ENCODE measurements at places on chromosomes 4 and X. TPM values are rescaled to one million over a fixed set of nuclear protein-coding genes. Genes with fewer than 3 reads are reported as not detected.

DNA sequence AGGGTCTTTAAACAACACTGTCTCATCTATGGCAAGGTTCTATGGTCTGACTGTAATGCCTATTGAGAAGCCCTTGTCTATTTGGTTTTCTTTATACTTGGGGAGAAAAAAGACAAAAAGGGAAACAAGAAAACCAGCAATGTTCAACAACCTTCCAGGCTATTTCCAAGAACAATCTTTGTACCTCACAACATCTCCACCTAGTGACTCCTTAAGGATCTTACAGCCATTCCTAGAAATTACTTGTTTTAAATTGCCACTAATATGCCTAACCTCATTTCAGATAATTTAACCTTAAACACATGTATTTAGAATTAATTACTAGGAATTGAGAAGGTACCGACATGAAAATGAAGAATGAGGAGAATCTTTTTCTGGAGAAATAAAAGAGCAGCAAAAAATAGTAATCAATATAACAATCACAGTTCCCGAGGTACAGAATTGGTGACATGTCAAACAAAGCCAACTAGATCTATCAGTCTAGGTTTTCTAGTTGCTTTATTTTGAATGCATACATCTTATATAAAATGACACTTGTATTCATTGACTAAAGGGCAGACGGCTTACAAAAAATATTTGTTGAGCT lies 1.6 kb upstream of the RBM46 start:
- H3K36me3 ChIP-seq: no peaks in the 10 kb centered on the region
- H3K27ac ChIP-seq: no peak overlapping the region
- DNase-seq: no peak
- H3K4me1 ChIP-seq: no peaks in the 10 kb centered on the region

DNA sequence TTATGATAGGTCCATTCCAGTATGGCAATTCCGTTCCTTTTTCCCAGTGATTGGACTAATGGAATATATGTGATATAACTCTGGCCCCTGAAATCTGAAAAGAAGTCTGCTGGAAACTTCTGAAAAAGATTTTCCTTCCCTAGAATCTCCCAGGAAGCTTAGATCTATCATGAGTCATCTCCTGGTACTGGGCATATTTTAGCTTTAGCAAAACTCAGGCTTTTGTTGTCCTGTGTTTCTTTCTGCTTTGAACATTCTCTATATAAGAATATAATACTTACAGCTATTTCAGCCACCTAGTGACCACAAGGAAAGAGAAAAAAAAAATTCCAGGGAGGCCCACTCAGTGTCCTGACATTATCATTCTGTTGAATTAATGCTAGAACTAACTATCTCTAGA lies 597.2 kb upstream of the GRIA3 start:
- no peaks in the 10 kb centered on the region for H3K36me3 ChIP-seq
- H3K27me3 ChIP-seq: no peaks in the 10 kb centered on the region
- DNase-seq: no peak

GRCh38 chr4:156291317-156291716 lies 337.7 kb upstream of the CTSO start:
- H3K27ac ChIP-seq: no peak overlapping the region
- no peak for DNase-seq
- H3K4me3 ChIP-seq: no peak overlapping the region
- no peaks in the 10 kb centered on the region for H3K36me3 ChIP-seq
- no peaks in the 10 kb centered on the region for H3K4me1 ChIP-seq
- no peaks in the 10 kb centered on the region for H3K27me3 ChIP-seq

- no peak for DNase-seq
- H3K4me1 ChIP-seq: no peaks in the 10 kb centered on the region
- H3K27me3 ChIP-seq: no peaks in the 10 kb centered on the region
- H3K27ac ChIP-seq: no peak overlapping the region
These were observed 115.8 kb upstream of the DDIT4L start for GRCh38 chr4:100306018-100306417.

DNA sequence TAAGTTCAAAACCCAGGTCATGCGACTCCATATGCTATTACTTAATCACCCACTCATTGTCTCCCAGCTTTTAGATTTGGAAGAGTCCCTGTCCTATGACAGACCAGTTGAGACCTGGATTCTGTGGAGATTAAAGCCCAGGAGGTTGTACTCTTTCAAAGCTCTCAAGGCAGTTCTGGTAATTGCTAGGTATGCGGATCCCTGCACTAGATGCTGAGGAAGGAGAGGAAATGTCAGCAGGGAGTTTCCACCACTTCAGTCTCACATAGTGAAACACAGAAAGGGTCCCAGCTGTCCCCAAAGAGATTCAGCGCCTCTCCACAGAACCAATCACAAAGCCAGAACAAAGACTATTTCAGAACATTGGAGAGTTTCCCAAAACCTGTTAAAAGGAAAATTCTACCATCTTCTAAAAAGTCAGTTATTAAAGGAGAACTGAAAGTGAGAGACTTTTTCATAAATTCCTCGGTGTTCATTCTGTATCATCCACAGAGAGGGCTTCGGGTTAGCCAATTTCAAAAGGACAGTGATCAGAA lies 53.4 kb downstream of the IRF2 start:
- no peak overlapping the region for H3K4me3 ChIP-seq
- H3K27me3 ChIP-seq: no peaks in the 10 kb centered on the region
- no peak for DNase-seq
- no peak overlapping the region for H3K27ac ChIP-seq

The BEX3 gene
- total RNA-seq: 133 TPM

DNA sequence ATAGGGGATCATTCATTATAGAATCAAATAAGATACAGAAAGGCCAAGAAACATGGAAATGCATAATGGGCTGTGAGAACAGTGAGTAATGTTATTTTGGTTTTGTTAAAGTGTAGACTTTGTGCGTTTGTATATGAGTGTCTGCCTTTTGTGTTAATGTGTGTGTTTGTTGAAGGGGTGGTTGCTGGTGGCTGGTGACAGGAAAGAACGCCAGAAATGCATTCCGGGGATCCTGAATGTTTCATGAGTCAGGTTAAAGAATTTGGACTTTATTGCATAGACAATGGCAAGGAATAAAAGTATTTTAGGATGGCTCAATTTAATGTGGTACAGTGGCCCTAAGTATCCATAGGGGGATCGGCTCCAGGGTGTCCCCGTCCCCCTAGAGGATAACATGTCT lies 1228.9 kb downstream of the PCDH7 start:
- H3K4me3 ChIP-seq: no peak overlapping the region
- H3K36me3 ChIP-seq: no peaks in the 10 kb centered on the region
- no peak overlapping the region for H3K27ac ChIP-seq
- H3K4me1 ChIP-seq: no peaks in the 10 kb centered on the region
- DNase-seq: no peak
- no peaks in the 10 kb centered on the region for H3K27me3 ChIP-seq

DNA sequence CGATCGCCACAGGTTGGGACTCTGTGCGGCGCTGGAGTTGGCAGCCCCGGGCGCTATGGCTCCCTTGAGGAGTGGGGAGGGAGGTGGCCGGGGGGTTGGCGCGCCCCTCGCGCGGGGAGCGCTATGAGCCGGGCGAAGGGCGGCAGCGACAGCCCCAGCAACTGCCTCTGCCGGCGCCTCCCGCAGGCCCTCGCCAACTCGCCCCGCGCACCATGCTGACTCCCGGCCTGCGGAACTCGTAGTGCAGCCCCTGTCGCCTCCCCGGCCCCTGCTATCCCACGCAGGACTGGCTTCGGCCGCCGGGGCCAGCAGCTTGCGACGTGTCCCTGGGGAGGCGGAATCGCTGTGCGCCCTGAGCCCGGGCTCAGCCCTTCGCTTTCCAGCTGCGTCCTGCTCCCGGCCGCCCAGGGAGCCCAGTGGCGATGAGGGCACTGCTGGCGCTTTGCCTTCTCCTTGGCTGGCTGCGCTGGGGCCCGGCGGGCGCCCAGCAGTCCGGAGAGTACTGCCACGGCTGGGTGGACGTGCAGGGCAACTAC lies 415 bp downstream of the SHISA3 start:
- no peak for DNase-seq
- peaks cover 61% of the 10 kb centered on the region for H3K27me3 ChIP-seq
- H3K4me1 ChIP-seq: no peaks in the 10 kb centered on the region

DNA sequence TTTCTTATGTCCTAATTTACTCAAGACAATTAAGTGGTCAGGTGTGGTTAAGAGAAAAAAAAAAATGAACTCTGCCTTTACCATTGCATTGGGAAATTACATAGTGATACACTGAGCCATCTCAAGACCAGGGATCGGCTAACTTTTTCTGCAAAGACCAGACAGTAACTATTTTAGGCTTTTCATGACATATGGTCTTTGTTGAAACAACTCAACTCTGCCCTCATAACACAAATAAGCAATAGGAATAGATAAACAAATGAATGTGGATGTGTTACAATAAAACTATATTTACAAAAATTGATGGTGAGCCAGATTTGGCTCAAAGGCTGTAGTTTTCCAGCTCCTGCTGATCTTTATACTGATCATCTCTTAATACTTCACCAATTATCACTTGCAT lies 632.6 kb upstream of the INTU start:
- no peak for DNase-seq
- no peak overlapping the region for H3K4me3 ChIP-seq
- H3K4me1 ChIP-seq: no peaks in the 10 kb centered on the region
- H3K27ac ChIP-seq: no peak overlapping the region
- H3K36me3 ChIP-seq: no peaks in the 10 kb centered on the region

DNA sequence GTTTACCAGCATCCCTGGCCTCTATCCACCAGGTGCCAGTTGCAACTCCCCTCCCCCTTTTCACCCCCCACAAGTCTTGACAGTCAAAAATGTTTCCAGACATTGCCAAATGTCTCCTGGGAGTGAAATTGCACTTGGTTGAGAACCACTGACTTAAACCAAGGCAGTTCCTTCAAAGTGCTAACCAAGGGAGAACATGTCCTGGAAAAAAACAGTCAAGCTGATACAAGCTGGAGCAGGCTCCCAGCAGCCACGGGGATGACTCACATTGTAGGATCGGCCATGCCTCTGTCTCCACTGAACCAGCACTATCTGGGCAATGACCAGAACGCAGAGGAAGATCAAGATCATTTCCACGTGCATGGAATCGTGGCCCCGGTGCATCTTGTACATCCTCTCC lies 11.4 kb downstream of the RNF175 start:
- no peak overlapping the region for H3K4me3 ChIP-seq
- H3K27ac ChIP-seq: no peak overlapping the region
- H3K27me3 ChIP-seq: no peaks in the 10 kb centered on the region
- DNase-seq: peak; percentile 50
- H3K4me1 ChIP-seq: peaks cover 5% of the 10 kb centered on the region
- no peaks in the 10 kb centered on the region for H3K36me3 ChIP-seq

The FHIP1A gene
- 22.3 TPM for total RNA-seq

DNA sequence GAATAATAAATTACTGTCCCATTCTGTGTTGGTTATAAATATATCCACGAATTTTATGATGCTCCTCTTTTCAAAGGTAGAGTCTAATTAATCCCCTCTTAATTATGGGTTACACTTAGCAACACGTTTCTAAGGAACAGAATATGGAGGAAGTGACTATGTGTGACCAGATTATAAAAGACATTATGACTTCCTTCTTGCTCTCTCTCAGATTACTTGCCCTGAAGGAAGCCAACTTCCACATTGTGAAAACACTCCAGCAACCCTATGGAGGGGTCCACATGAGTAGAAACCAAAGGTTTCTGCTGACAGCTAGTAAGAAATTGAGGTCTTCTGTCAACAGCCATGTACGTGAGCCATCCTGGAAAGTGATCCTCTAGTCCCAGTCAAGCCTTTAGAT lies 59.3 kb downstream of the WDFY3 start:
- no peaks in the 10 kb centered on the region for H3K4me1 ChIP-seq
- H3K27ac ChIP-seq: no peak overlapping the region
- no peak overlapping the region for H3K4me3 ChIP-seq
- H3K36me3 ChIP-seq: no peaks in the 10 kb centered on the region

DNA sequence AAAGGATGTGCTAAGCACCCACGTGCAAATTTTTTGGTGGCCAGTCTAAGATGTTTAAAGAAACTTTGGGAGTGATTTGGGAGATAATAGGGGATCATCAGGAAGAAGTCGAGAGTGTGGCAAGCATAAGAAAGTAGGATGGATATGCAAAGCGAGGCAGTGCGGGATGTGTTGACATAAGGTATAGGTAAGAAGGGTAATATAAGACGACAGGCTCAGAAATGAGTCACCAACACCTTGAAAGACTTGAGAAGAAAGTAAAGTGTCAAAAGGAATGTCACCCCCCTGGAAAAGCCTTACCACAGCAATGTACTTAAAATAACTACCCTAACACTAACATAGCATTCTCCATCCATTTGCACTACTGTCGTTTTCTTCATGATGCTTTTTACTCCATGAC lies 69.8 kb upstream of the BMP2K start:
- no peak overlapping the region for H3K27ac ChIP-seq
- H3K36me3 ChIP-seq: no peaks in the 10 kb centered on the region
- no peaks in the 10 kb centered on the region for H3K27me3 ChIP-seq
- H3K4me1 ChIP-seq: no peaks in the 10 kb centered on the region
- no peak for DNase-seq
- no peak overlapping the region for H3K4me3 ChIP-seq

DNA sequence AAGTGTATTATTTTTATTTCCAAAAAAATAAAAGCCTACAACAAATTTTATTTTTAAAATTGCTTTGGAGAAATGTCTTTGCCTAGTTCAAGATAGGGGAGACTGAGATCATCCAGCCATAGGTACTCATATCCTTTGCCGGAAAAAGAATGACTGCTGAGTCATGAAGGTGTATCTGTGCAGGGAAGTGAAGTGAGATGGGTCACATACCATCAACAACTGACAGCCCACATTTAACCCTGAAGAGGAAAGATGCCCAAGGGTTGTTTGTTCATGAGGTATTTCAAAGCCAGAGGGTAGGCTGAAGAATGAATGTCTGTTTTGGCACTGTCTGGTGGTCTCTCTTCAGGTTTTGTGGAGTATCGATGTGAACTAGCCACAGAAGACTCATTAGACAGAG lies 106.7 kb upstream of the TTC29 start:
- no peak for DNase-seq
- H3K27ac ChIP-seq: no peak overlapping the region
- no peaks in the 10 kb centered on the region for H3K27me3 ChIP-seq

GRCh38 chrX:74280759-74281158 lies 23.2 kb upstream of the ZCCHC13 start:
- peaks cover 11% of the 10 kb centered on the region for H3K27me3 ChIP-seq
- H3K36me3 ChIP-seq: no peaks in the 10 kb centered on the region
- DNase-seq: no peak

GRCh38 chrX:127038065-127038464 lies 218.5 kb downstream of the PRR32 start:
- H3K36me3 ChIP-seq: no peaks in the 10 kb centered on the region
- no peaks in the 10 kb centered on the region for H3K4me1 ChIP-seq
- no peak for DNase-seq
- H3K27ac ChIP-seq: no peak overlapping the region
- H3K4me3 ChIP-seq: no peak overlapping the region

DNA sequence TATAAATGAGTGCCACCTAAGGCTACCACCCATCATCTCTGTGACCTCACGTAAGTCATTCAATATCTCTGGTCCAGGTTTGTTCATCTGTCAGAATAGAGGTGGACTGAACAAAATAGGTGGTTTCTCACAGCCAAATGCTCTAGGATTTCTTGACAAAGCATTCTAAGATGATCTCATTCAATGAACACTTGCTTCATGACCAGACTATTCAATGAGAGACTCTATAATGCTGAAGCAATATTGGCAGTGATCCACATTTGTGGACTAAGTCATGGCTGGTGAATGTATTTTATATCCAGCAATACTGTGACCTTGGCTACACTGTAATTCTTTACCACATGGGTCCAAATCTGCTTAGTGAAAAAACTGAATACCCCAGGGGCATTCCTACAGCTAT lies 37.9 kb downstream of the LDB2 start:
- DNase-seq: no peak
- H3K4me3 ChIP-seq: no peak overlapping the region
- H3K36me3 ChIP-seq: no peaks in the 10 kb centered on the region

Data from breast epithelium (tissue), 4 donors.